ENCODE measurements at places on chromosomes 7 and 10.

- no peak for DNase-seq
These were observed 232.6 kb upstream of the CDC14C start for GRCh38 chr7:48691788-48692187.

GRCh38 chr7:44381494-44382220 is 56.3 kb upstream of the CAMK2B start:
- no peak for DNase-seq

- peak; percentile 66 for DNase-seq
These were observed at the start of gene TLL2 for GRCh38 chr10:96513698-96514561. TSS of gene TLL2 (minus strand) at chr10:96513926. CDS start at chr10:96513685, 241 bp downstream.

GRCh38 chr7:36967387-36967786 is 243.1 kb upstream of the AOAH start:
- DNase-seq, result peak; percentile 21

- DNase-seq, result no peak
These were observed 64.8 kb downstream of the TNS3 start for GRCh38 chr7:47516985-47517600.

GRCh38 chr7:157440346-157441022 is 103.7 kb downstream of the DNAJB6 start:
- DNase-seq, result no peak

DNA sequence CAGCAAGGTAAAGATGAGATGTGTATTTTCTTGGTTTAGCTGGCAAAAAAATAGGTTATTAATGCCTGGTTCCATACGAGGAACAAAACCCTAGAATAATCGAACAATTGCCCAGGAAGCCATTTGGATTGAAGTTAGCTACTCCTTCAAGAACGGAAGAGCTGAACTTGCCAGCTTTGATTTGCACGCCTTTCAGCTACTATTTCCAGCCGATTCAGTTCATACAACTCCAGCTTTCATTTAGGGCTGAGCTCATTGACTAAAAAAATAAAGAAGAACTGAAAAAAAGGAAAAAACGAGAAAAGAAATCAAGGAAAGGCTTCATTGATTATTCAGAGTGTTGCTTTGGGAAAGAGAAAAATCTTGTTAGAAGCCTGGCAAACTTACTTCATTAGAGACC is 60.4 kb downstream of the PTN start:
- no peak for DNase-seq

DNA sequence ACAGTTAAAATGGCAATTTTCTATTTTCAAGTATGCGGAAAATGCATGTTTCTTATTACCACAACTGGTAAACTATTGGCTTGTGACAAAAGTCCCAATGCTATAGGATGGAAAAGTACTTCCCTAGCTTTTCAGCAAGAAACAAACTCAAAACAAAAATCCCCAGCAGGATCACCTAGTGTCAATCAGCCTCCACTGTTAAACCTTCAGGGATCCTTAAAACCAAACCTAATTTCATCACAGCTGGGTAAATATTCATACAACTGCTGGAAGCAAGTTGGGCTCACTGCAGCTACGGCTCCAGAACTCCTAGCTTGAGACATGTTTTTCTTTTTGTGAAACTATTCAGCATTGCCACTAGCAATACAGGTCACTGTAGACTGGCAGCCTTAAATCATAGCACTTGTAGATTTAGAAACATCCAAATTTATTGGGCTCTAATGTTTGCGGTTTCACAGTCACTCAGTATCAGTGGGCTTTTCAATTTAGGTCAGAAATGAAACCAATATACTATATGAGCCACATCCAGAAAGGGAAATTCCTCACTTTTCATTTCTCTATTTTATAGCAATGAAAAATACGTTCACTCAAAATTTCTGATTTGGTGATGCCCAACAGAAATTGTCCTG is 145.2 kb upstream of the ANK3 start:
- no peak for DNase-seq

GRCh38 chr7:29765490-29765889 is 40.8 kb upstream of the WIPF3 start:
- DNase-seq, result no peak

DNA sequence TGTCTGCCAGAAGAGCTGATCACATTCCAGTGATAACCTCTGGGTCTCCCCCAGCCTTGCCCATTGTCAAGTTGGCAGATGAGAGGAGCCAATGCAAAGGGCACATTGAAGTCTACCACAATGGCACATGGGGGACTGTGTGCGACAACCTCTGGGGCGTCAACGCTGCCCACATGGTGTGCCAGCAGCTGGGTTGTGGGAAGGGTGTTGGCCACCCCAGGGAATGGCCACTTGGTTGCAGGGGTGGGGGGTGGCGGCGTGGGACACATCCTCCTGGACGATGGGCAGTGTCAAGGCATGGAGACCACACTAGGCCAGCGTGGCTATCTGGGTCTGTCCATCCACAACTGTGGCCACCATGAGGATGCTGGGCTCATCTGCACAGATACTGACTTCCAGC is 43.4 kb downstream of the CUZD1 start:
- no peak for DNase-seq

DNA sequence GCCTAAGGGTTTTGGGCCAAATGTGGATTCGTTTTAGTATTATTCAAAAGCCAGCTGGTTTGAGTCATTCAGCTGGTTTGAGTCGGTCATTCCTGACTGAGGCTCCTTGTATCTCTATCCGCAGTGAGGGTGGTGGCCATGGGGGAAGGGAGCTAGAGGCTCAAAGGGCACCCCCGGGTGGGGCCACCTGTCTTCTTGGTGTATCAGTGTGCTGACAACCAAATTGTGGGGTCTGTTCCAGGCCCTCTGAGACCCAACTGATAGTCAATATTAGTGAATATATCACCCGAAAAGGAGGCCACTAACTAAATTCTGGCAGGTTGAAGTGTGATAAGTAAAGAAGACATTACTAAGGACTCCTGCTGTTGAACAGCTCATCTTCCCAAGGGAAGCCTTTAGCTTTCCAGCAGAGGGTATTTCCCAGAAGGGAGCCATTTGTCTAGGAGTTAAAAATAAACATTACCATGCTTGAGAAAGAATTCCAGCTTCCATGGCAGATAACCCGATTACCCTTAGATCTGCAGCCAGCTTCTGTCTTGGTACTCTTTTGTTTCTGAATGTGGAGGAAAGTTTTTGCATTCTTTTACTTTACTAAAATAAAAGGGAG is 29.9 kb upstream of the DDX50 start:
- DNase-seq, result peak; percentile 7

- peak; percentile 49 for DNase-seq
These were observed 313.3 kb upstream of the AKR1E2 start for GRCh38 chr10:4512671-4513240.

Data from AG04450 (cell line).